ENCODE measurements at places on chromosomes 3 and 15. TPM values are rescaled to one million over a fixed set of nuclear protein-coding genes. Genes with fewer than 3 reads are reported as not detected.

DNA sequence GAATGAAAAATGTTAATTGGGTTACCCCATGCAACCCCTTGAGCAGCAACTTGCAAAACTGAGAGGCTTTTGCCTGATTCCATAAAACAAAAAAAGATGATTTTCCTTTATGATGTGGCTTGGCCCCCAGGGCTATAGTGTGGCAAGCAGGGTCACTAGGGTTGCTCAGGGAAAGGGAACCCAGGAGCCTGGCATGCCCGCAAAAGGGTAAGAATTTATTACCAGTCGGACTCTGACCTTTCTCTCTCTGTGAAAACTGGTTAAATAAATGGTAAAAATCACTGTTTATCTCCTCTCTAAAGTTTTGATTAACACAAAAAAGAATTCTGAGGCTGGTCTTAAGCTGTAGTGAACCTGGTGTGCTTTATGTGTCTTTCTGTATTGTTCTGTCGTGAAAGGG, 37.7 kb upstream of the SEC61A1 start:
- H3K27me3 ChIP-seq = no peaks in the 10 kb centered on the region
- no peak overlapping the region for H3K4me3 ChIP-seq
- H3K4me1 ChIP-seq = peaks cover 5% of the 10 kb centered on the region
- no peak overlapping the region for H3K27ac ChIP-seq
- no peaks in the 10 kb centered on the region for H3K36me3 ChIP-seq

- H3K27me3 ChIP-seq = peaks cover 71% of the 10 kb centered on the region
- DNase-seq = no peak
- no peaks in the 10 kb centered on the region for H3K4me1 ChIP-seq
- no peak overlapping the region for H3K4me3 ChIP-seq
- no peaks in the 10 kb centered on the region for H3K36me3 ChIP-seq
Measured at GRCh38 chr3:56488812-56489600, 20.7 kb upstream of the ERC2 start.

DNA sequence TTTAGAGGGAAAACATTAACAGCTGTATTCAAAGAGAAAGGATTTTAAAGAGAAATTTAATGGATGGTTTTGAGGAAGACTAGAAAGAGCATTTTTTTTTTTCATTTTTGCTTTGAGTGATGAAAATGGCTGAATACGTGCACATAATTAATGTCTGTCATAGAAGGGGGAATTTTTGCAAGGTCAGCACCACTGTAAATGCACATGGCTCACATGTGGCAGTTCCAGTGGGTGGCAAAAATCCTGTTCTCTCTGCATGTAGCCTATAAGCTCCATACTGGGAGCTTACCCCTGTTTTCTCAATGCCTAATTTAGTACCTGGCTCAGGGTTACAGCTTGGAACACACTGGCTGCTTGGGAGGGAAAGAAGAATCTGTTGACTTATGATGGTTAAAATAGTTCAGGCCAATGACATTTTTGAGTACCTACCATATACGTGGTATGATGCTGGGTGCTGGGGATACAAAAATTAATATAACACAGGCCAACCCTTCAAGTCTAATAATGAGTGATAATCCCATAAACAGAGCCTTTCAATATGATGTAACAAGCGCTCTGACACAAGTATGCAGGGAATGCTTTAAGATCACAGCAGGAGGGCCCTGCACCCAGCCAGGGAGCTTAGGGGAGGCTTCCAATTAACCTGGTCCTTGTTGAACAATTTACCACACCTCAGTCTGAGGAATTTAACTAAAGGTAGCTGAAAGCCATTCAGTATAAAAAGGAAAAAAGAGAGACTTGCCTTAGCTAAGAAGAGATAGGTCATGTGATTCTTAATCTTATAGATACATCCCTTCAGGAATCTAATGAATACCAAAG, 33.0 kb downstream of the HSPBAP1 start:
- peaks cover 6% of the 10 kb centered on the region for H3K4me1 ChIP-seq
- peak overlapping the region; percentile 87 for H3K27ac ChIP-seq
- no peak for DNase-seq
- H3K27me3 ChIP-seq = no peaks in the 10 kb centered on the region

DNA sequence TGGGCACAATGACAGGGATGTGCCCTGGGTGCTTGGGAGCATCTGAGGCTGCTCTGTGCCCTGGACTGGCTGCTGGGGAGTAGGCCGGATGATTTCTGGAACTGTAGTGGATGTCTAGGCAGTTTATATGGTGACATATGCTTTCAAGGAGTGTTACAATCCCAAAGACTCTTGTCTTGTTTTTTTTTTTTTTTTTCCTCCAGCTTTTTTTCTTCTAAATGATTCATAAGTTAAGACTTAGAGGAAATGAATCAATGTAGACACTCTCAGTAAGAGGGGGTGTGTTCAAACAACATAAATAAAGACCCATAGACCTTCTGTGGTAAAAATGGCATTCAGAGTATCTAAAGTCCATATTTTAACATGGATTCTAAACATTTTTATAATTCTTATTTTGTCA, 706.1 kb upstream of the GOLIM4 start:
- H3K4me3 ChIP-seq = no peak overlapping the region
- no peak for DNase-seq
- peaks cover 6% of the 10 kb centered on the region for H3K4me1 ChIP-seq
- no peaks in the 10 kb centered on the region for H3K36me3 ChIP-seq
- no peaks in the 10 kb centered on the region for H3K27me3 ChIP-seq

GRCh38 chr15:101479342-101479845, 10.1 kb downstream of the PCSK6 start:
- H3K36me3 ChIP-seq = no peaks in the 10 kb centered on the region
- no peak overlapping the region for H3K27ac ChIP-seq
- peaks cover 4% of the 10 kb centered on the region for H3K4me1 ChIP-seq
- peaks cover 17% of the 10 kb centered on the region for H3K27me3 ChIP-seq
- H3K4me3 ChIP-seq = no peak overlapping the region

- no peak overlapping the region for H3K27ac ChIP-seq
- H3K4me3 ChIP-seq = peak overlapping the region; percentile 60
- no peaks in the 10 kb centered on the region for H3K36me3 ChIP-seq
- H3K4me1 ChIP-seq = peaks cover 24% of the 10 kb centered on the region
- no peak for DNase-seq
Measured at GRCh38 chr3:50347187-50347813, 1.8 kb upstream of the ZMYND10 start.

GRCh38 chr3:157436583-157437291, at the start of gene PTX3:
Gene PTX3, plus strand, starts transcription at chr3:157436850. Its CDS starts 84 bp downstream, at chr3:157436934.
- peaks cover 4% of the 10 kb centered on the region for H3K36me3 ChIP-seq
- peak within 1 kb of the TSS; percentile 87 for H3K4me3 ChIP-seq
- DNase-seq = no peak
- peaks cover 14% of the 10 kb centered on the region for H3K4me1 ChIP-seq
- peak within 1 kb of the TSS; percentile 63 for H3K27ac ChIP-seq
- peaks cover 32% of the 10 kb centered on the region for H3K27me3 ChIP-seq

DNA sequence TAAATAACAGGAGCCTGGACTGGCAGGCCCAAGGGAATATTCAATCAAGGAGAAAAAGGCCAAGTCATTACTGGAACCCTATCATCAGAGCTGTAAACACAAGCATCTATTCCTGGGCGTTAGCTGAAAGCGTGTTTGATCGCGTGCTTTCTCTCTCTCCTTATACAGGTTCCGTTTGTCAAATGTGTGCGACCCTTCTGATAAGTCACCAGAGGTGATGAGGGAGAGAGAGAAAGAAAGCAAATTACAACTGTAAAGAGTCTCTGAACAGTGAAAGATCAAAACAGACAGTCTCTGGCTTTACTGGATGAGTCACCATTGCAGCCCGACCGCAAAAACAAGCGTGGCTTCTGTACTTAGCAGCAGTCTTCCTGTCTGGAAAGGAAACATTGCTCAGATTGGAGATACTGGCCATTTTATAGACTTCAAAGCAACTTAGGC, 39.5 kb upstream of the TPRG1 start:
- H3K27me3 ChIP-seq = no peaks in the 10 kb centered on the region
- peaks cover 5% of the 10 kb centered on the region for H3K4me1 ChIP-seq
- H3K4me3 ChIP-seq = no peak overlapping the region

GRCh38 chr3:85584779-85585356, 626.1 kb downstream of the CADM2 start:
- H3K27ac ChIP-seq = no peak overlapping the region
- H3K4me1 ChIP-seq = no peaks in the 10 kb centered on the region
- H3K27me3 ChIP-seq = no peaks in the 10 kb centered on the region
- H3K4me3 ChIP-seq = no peak overlapping the region
- DNase-seq = no peak
- H3K36me3 ChIP-seq = no peaks in the 10 kb centered on the region

DNA sequence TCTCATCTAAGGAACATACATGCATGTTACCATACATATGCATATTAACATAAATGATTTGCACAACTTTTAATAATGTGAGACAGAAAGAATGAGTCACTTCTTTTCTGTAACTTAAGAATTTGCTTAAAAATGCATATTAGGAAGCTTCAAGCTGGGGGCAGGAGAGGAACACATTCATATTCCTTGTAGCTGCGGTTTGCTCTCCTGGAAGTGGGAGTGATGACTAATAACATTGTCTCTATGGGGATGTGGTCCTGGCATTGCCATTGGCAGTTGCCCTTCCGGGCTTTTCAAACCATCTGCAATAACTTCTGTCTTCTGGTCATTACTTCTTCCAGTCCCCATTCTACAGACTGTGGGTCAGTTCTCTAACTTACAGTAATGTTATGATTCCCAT, 15.6 kb downstream of the CHST2 start:
- no peak for DNase-seq
- H3K4me3 ChIP-seq = no peak overlapping the region
- H3K27me3 ChIP-seq = peaks cover 18% of the 10 kb centered on the region
- H3K4me1 ChIP-seq = peaks cover 12% of the 10 kb centered on the region

DNA sequence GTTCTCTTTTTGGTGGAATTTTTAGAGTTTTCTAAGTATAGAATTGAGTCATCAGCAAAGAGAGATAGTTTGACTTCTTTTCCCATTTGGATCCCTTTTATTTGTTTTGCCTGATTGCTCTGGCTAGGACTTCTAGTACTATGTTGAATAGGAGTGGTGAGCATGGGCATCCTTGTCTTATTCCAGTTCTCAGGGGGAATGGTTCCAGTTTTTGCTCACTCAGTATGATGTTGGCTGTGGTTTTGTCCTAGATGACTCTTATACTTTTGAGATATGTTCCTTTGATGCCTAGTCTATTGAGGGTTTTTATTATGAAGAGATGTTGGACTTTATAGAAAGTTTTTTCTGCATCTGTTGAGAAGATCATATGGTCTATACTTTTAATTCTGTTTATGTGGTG, 72.5 kb downstream of the TNFAIP8L3 start:
- no peaks in the 10 kb centered on the region for H3K27me3 ChIP-seq
- no peak overlapping the region for H3K4me3 ChIP-seq
- H3K36me3 ChIP-seq = peaks cover 3% of the 10 kb centered on the region

DNA sequence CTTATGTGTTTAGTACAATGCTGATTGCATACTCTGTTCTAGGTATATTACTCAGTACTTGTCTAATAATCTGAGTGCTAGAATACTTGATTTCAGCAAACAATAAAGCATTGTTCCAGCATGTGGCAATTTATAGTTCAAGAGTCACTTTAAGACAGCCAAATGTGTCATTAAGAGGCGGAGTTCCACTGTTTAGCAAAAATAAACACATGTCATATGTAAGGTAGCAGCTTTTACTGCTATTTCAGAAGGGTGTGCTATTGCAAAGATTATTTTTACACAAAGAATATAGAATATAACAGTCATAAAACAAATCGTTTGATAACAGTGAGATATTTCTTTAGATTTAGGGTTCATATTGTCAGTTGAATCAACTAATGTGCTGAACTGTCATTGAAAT, 358.7 kb downstream of the TUSC7 start:
- no peak overlapping the region for H3K4me3 ChIP-seq
- H3K27ac ChIP-seq = no peak overlapping the region
- no peaks in the 10 kb centered on the region for H3K27me3 ChIP-seq
- no peak for DNase-seq

- H3K27me3 ChIP-seq = peaks cover 11% of the 10 kb centered on the region
- no peak overlapping the region for H3K27ac ChIP-seq
- H3K4me1 ChIP-seq = peaks cover 15% of the 10 kb centered on the region
Measured at GRCh38 chr3:54296531-54296930, 174.2 kb downstream of the CACNA2D3 start.

DNA sequence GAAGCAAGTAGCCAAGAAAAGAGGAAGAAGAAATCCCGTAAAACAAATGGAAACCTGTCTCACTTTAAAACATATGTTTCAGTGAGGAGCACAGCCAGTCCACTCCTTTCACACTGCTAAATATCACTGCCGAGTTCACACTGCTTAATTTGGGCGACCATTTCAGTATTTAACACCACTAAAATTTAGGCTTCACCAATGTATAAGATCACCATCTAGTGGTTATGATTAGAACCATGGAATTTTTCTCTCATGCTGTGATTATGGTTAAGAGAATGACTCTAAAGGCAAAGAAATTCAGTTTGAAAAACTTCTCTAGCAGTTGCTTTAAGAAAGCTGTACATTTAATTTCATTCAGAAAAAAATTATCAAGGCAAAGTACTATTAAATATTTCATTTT, 16.6 kb downstream of the SLC4A7 start:
- H3K27ac ChIP-seq = no peak overlapping the region
- no peak for DNase-seq
- no peaks in the 10 kb centered on the region for H3K27me3 ChIP-seq
- peaks cover 6% of the 10 kb centered on the region for H3K4me1 ChIP-seq
- H3K4me3 ChIP-seq = no peak overlapping the region
- H3K36me3 ChIP-seq = peaks cover 8% of the 10 kb centered on the region

GRCh38 chr3:38397320-38397719, 50.7 kb downstream of the XYLB start:
- DNase-seq = no peak
- H3K36me3 ChIP-seq = peaks cover 28% of the 10 kb centered on the region
- no peaks in the 10 kb centered on the region for H3K4me1 ChIP-seq
- H3K4me3 ChIP-seq = no peak overlapping the region
- H3K27me3 ChIP-seq = no peaks in the 10 kb centered on the region
- no peak overlapping the region for H3K27ac ChIP-seq

DNA sequence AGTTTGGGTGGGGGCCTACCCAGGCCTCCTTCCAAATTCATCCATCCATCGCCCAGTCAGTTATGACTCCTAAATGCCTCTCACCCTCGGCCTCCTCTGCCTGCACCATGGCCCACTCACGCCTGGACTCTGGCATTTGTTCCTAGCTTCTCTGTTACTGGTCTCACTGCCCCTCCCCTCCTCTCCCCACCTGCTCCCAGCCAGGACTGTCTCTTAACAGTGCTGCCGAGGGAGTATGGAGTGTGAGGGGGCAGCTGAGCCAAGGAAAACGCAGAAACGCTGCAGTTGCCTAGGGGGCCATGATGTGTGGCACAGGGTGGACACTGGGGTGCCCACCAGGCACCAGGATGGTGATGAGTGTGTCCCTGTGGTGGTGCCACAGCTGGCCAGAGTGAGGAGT, 3.1 kb downstream of the RCCD1 start:
- peak overlapping the region; percentile 66 for H3K27ac ChIP-seq
- no peak for DNase-seq
- H3K27me3 ChIP-seq = no peaks in the 10 kb centered on the region
- H3K4me3 ChIP-seq = peak overlapping the region; percentile 89
- peaks cover 12% of the 10 kb centered on the region for H3K4me1 ChIP-seq
- peaks cover 8% of the 10 kb centered on the region for H3K36me3 ChIP-seq

The FAIM gene
- 11.0 TPM for total RNA-seq

The TRPC1 gene
- 11.7 TPM for total RNA-seq

The GMPS gene
- 58.6 TPM for total RNA-seq

The TMEM207 gene
- not detected for total RNA-seq

The EPHA3 gene
- 1.8 TPM for total RNA-seq

The DLL4 gene
- total RNA-seq = 5.9 TPM

The IL20RB gene
- total RNA-seq = 0.56 TPM

The ZCWPW2 gene
- total RNA-seq = 0.71 TPM

The ECE2 gene
- not detected for total RNA-seq

The DCP1A gene
- total RNA-seq = 28.3 TPM

All from type B pancreatic cell (in vitro differentiated cells).